Activated naive CD8-positive, alpha-beta T cell treated with anti-CD3 and anti-CD28 coated beads, Interleukin-2, amount 10 ng/mL, durations not matched to agents 7 days and 5 days (primary cell): ENCODE measurements at places on chromosomes 12 and 14. TPM values are rescaled to one million over a fixed set of nuclear protein-coding genes. Genes with fewer than 3 reads are reported as not detected.

DNA sequence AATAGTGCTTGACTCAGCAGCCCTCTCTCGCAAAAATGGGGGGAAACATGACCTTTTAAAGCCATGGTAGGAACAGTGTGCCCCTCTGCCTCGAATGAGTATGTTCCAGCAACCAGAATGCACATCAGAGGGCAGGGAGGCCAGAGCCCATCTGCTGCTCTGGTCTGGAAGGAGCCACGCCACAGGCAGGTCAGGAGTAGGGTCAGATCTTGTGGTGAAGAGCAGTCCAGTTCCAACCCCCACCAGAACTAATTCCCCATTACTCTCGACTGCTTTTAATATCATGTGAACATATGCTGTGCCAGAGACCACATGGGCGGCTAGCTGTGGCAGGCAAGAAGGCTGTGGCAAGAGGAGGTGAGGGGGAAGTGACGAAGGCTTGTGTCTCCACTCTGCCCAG is 34.6 kb upstream of the TMX1 start:
- no peak for DNase-seq
- H3K36me3 ChIP-seq, result no peaks in the 10 kb centered on the region
- no peak overlapping the region for H3K27ac ChIP-seq
- H3K4me1 ChIP-seq, result no peaks in the 10 kb centered on the region
- H3K4me3 ChIP-seq, result no peak overlapping the region

- H3K36me3 ChIP-seq, result peaks cover 25% of the 10 kb centered on the region
- H3K4me3 ChIP-seq, result peak overlapping the region; percentile 99
- H3K27ac ChIP-seq, result peak overlapping the region; percentile 100
- no peaks in the 10 kb centered on the region for H3K27me3 ChIP-seq
- peaks cover 80% of the 10 kb centered on the region for H3K4me1 ChIP-seq
Observed at GRCh38 chr14:50061664-50062437, 54.5 kb downstream of the VCPKMT start.

GRCh38 chr14:102516531-102517391 is 7.2 kb upstream of the ANKRD9 start:
- peaks cover 4% of the 10 kb centered on the region for H3K4me1 ChIP-seq
- H3K4me3 ChIP-seq, result peak overlapping the region; percentile 86
- peaks cover 14% of the 10 kb centered on the region for H3K27me3 ChIP-seq
- no peaks in the 10 kb centered on the region for H3K36me3 ChIP-seq
- H3K27ac ChIP-seq, result peak overlapping the region; percentile 77

DNA sequence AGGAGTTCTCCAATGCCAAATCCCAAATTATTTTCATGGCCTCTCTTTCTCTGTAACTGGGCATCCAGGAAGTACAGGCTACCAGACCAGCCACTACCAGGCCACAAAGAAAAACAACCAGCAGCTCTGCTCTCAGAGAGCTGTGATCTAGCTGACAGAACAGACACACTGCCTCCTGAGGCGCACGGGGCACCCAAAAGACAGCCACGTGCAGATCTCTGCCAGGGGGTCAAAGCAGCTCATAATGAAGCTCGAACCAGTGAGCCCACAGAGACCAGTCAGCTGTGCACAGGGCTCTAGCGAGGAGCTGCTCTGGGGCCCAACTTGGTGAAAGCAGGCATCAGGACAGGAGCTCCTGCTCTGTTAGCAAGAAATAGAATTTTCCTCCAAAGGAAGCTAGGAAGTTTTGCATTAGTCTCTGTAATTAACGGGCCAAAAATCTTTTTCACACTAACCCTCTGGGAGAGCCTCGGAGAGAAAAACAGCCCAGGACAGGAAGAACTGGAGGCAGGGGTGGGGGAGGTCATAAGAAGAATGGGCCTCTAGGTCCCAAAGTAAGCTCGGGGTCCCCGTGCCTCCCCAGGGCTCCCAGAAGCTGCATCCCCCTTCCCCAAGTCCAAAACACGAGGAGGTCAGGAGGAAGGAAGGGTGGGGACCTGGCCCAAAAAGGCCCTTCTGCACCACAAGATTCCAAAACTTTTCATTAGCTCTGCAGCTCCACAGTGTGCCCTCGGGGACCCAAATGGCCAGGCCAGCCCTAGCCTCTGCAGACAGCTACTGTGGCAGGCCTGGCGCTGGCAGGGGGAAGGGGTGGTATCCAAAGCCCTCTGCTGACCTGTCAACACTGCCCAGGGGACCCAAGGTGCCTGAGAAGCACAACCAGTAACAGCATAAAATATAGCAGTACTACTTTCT is 30.2 kb downstream of the ACTN1 start:
- no peaks in the 10 kb centered on the region for H3K36me3 ChIP-seq
- peaks cover 63% of the 10 kb centered on the region for H3K4me1 ChIP-seq
- no peaks in the 10 kb centered on the region for H3K27me3 ChIP-seq
- DNase-seq, result no peak
- peak overlapping the region; percentile 49 for H3K27ac ChIP-seq

DNA sequence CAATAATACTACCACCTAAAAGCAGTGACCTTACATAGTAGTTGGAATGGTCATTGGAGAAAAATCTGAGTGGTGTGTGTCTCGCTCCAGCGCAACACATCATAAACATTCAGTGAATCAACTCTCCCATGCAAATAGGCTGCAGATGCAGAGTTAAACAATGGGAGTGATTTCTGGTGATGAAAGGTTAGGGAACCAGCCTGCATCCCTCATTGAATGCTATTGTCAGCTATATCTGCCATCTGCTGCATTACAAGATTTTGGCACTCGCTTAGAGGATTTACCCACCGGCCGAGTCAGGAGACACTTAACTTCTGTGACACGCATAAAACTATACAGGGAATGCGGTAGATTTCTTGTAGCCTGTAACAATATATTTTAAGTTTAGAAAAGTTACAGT is 900.9 kb downstream of the FLRT2 start:
- DNase-seq, result no peak
- H3K4me1 ChIP-seq, result no peaks in the 10 kb centered on the region
- H3K36me3 ChIP-seq, result no peaks in the 10 kb centered on the region
- no peak overlapping the region for H3K4me3 ChIP-seq

DNA sequence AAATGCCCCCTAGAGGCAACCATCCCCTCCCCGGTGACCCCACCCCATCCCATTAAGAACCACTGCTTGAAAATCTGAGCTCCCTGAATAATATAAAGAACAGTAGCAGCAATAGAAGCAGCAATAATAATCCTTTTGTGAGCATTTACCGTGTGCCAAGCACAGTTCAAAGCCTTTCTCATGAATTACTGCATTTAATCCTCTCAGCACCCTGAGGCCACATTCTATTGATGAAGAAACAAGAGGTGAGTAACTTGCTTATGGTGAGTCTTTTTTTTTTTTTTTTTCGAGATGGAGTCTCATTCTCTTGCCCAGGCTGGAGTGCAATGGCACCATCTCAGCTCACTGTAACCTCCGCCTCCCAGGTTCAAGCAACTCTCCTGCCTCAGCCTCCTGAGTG is 65.0 kb downstream of the KCNK10 start:
- no peak overlapping the region for H3K27ac ChIP-seq
- peaks cover 7% of the 10 kb centered on the region for H3K27me3 ChIP-seq
- no peaks in the 10 kb centered on the region for H3K4me1 ChIP-seq
- no peaks in the 10 kb centered on the region for H3K36me3 ChIP-seq

DNA sequence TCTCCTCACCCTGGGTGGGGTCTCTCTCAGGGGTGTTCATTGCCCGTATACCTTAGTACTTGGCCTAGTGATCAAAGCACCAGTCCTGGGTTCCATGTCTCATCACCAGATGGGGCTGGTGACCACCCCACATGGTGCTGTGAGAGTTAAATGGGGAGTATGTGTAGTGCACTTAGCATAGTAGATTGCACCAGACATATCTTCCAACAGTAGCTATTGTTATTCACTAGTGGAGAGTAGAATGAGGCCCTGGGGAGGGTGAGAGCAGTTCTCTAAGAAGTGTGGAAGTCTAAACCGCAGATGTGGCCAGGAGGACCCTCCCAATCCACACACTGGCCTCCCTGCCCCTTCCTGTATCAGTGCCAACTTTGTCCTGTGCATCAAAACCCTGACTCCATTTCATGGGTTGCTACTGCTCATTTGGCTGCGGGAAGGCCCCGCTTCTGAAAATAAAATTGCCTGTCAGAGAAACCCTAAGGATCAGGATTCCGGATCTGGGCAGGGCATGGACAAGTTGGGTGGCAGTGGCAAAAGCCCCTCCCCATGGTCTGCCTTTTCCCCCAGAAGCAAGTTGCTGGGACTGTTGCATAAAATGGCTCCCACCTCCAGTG is 4.4 kb downstream of the CD9 start:
- DNase-seq, result no peak
- H3K36me3 ChIP-seq, result no peaks in the 10 kb centered on the region
- H3K4me1 ChIP-seq, result peaks cover 12% of the 10 kb centered on the region
- H3K4me3 ChIP-seq, result no peak overlapping the region
- H3K27me3 ChIP-seq, result peaks cover 22% of the 10 kb centered on the region

GRCh38 chr14:103385929-103386712 is 906 bp downstream of the MARK3 start:
- peak; percentile 56 for DNase-seq
- peak overlapping the region; percentile 96 for H3K4me3 ChIP-seq
- H3K27me3 ChIP-seq, result peaks cover 9% of the 10 kb centered on the region
- H3K36me3 ChIP-seq, result peaks cover 8% of the 10 kb centered on the region
- peak overlapping the region; percentile 97 for H3K27ac ChIP-seq
- H3K4me1 ChIP-seq, result peaks cover 26% of the 10 kb centered on the region

DNA sequence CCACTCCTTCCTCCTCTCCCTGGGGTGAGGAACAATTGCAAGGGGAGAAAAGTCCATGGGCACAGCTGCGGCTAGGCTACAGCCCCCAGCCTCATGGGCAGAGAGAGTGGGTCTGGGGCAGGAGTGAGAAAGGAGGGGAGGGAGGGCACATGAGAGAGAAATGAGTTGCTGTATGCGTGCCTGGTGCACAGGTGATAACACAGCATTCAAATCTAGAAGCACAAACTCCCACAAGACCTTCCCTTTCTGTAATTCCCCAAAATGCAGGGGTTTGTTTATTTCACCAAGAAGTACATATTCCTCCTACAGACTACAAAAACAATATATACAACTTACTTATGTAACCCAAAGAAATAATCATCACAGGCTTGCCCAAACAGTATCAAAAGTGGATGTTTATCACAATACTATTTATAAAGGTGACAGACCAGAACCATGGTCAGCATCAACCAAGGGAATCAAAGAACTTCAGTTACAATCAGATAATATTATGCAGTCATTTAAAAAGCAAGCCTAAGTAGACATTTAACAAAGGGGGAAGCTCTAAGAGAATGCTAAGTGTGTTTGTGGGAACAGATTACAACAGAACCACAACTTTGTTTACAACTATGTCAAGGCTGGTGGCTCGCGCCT is 54.2 kb downstream of the ITPK1 start:
- H3K4me1 ChIP-seq, result peaks cover 52% of the 10 kb centered on the region
- H3K27ac ChIP-seq, result peak overlapping the region; percentile 93
- peaks cover 2% of the 10 kb centered on the region for H3K36me3 ChIP-seq

- H3K4me3 ChIP-seq, result no peak overlapping the region
- DNase-seq, result no peak
- H3K36me3 ChIP-seq, result no peaks in the 10 kb centered on the region
- H3K27ac ChIP-seq, result no peak overlapping the region
Observed at GRCh38 chr14:102570334-102570995, 22.0 kb upstream of the RCOR1 start.

GRCh38 chr12:78101946-78102635 is 271.4 kb downstream of the NAV3 start:
- no peak for DNase-seq
- no peaks in the 10 kb centered on the region for H3K27me3 ChIP-seq
- no peak overlapping the region for H3K27ac ChIP-seq
- H3K36me3 ChIP-seq, result no peaks in the 10 kb centered on the region
- no peak overlapping the region for H3K4me3 ChIP-seq

DNA sequence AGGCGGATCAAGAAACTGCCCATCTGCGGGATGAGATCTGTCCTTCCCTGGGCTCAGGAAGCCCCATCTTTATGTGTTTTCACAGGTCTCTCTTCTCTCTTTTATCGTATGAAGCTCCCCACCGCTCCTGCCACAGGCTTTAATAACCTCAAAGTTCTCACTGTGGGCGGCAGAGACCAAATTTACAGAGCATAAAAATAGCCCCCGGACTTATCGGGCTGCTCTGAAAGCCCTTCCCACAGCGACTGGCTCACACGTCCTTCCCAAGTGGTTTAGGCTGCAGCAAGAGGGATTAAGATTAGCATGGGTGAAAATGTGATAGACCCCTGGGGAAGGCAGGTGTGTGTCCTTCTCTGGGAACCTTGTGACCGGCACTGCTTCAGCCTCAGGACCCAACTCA is 47.8 kb downstream of the TESC start:
- H3K4me1 ChIP-seq, result no peaks in the 10 kb centered on the region
- H3K36me3 ChIP-seq, result peaks cover 8% of the 10 kb centered on the region

Gene SEC23A
- total RNA-seq, result 66.8 TPM

Gene KRT85
- not detected for total RNA-seq

Gene SCNN1A
- 0.43 TPM for total RNA-seq
